ENCODE measurements at places on chromosomes 1 and 21. TPM values are rescaled to one million over a fixed set of nuclear protein-coding genes. Genes with fewer than 3 reads are reported as not detected.

Gene TAF1A
- 12.8 TPM for total RNA-seq

Gene SLC45A3
- 7.6 TPM for total RNA-seq

Gene C4BPA
- total RNA-seq, result 0.55 TPM

Gene MMEL1
- total RNA-seq, result not detected

Gene DNASE2B
- total RNA-seq, result not detected

Gene FAM131C
- 19.2 TPM for total RNA-seq

Gene DNAH14
- total RNA-seq, result 6.8 TPM

Gene PTPRC
- not detected for total RNA-seq

Gene WDR47
- 4.4 TPM for total RNA-seq

Gene PRAMEF17
- not detected for total RNA-seq

Gene ENAH
- 95.8 TPM for total RNA-seq

Gene FNBP1L
- total RNA-seq, result 20.5 TPM

Gene FCRLB
- total RNA-seq, result 2.2 TPM

Gene HSD3B2
- not detected for total RNA-seq

Gene CFHR2
- not detected for total RNA-seq

Gene CALML6
- total RNA-seq, result 0.24 TPM

Gene OR10Z1
- total RNA-seq, result not detected
